ENCODE measurements at places on chromosomes 7 and 10.

DNA sequence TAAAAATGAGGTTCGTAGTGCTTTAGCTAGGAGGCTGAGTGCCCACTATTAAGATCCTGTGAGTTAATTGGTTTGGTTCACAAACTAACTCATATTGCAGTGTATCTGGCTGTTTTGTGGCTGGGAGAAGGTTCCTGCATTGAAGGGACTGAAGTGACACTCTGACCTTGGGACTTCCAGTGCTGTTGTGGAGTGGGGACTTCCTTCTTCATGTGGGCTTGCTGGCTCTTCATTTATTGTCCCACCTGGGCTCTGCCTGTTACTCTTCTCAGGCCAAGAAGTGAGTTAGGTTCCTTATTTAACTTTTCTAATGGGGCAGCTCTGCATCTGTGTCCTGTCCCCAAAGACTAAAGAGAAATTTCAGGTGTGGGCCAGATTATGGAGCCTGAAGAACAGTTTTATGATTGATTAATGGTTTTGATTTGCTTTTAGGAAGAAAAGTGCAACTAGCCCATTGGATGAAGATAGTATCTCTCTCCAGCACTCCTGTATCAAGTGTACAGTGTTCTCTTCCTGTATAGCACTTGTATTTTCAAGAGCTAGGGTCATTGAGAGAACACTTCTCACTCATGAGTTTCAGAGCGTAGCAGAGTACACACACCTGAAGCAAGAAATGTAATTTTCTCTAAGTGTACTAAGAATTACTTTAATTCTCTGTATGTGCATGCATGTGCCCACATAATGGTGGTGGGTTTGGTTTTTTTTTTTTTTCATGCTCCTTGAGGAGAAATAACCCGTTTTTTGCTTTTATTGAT lies 54.8 kb downstream of the AUTS2 start:
- no peak for DNase-seq

GRCh38 chr7:37068902-37069301 lies 344.6 kb upstream of the AOAH start:
- DNase-seq = no peak

- DNase-seq = no peak
Measured at GRCh38 chr7:15781944-15782343, 95.5 kb upstream of the MEOX2 start.

DNA sequence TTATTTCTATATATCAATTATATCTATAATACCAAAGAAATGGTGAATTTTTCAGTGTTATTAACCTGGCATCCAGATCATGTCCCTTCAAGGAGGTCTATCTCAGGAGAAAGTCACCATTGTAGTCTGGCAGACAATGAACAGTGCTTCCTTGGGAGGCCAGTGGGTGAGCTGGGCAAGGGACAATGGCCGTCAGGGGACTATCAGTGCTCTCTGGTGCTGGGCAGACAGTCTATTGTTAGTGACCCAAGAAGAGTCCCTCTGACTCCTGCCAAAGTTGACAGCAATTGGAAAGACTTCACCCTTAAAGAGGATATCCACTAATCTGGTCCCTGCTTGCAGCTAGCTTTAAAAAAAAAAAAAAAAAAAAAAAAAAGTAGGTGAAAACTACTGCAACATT lies 7.1 kb downstream of the JAZF1 start:
- no peak for DNase-seq

Data from astrocyte of the cerebellum (primary cell).